ENCODE measurements at places on chromosomes 5 and 9. TPM values are rescaled to one million over a fixed set of nuclear protein-coding genes. Genes with fewer than 3 reads are reported as not detected.

The ERAP2 gene
- 5.9 TPM for total RNA-seq

The RAB3C gene
- 0.07 TPM for total RNA-seq

The ZNF474 gene
- total RNA-seq: not detected

The EQTN gene
- total RNA-seq: not detected

- peak; percentile 9 for DNase-seq
Observed at GRCh38 chr5:133510634-133511262, 101.6 kb downstream of the FSTL4 start.

GRCh38 chr9:116236979-116237378 is 83.4 kb downstream of the PAPPA start:
- DNase-seq: no peak

DNA sequence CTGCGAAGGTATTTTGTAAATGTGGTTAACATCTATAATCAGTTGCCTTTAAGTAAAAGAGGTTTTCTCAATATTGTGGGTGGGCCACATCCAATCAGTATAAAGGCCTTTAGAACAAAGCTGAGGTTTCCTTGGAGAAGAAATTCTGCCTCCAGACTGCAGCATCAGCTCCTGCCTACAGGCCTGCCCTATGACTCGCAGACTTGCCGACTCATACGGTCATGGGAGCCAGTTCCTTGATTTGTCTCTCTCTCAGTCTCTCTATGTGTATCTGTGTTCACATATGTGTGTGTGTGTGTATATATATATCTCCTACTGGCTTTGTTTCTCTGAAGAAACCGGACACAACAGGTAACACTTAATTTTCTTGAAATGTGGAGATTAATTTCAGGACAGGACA is 45.3 kb downstream of the SLC36A1 start:
- peak; percentile 52 for DNase-seq

- no peak for DNase-seq
Observed at GRCh38 chr9:8901146-8901545, 1101.6 kb upstream of the DMAC1 start.
